Activated naive CD8-positive, alpha-beta T cell treated with anti-CD3 and anti-CD28 coated beads, Interleukin-2, amount 10 ng/mL, durations not matched to agents 7 days and 5 days (primary cell): ENCODE measurements at places on chromosomes 2 and 18.
A peak's percentile ranks its signal among the peaks of the same experiment; 100 is the strongest.

DNA sequence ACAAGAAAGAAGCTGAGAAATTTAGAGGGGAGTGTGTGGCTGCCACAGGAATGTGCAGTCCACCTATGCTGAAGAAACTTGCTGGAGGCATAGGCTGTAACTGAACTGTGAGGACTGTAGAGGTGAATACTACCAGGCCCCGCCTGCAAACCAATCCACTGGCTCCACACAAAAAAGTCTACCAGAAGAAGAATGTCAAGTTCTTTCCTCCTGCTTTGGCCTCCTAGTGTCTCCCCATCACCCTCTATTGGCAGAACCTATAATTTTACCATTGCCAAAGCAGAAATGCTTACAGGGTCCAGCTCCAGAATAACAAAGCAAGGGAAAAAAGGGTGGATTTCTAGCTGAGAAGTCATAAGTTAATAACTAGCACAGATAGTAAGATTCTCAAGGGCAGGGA is 5.9 kb upstream of the ATP5MC3 start:
- DNase-seq: no peak

- no peak for DNase-seq
These were observed 35.0 kb upstream of the PSMD14 start for GRCh38 chr2:161273038-161273760.

- no peak for DNase-seq
These were observed 203.2 kb downstream of the ALK start for GRCh38 chr2:29718076-29718686.

- DNase-seq: no peak
These were observed 7.6 kb upstream of the MSTN start for GRCh38 chr2:190069936-190070696.

GRCh38 chr2:20614201-20615067 is 36.5 kb downstream of the HS1BP3 start:
- no peak for DNase-seq

GRCh38 chr2:12176623-12177454 is 430.4 kb downstream of the LPIN1 start:
- DNase-seq: no peak

GRCh38 chr18:53152476-53152875 is 812.5 kb downstream of the DCC start:
- no peak for DNase-seq

DNA sequence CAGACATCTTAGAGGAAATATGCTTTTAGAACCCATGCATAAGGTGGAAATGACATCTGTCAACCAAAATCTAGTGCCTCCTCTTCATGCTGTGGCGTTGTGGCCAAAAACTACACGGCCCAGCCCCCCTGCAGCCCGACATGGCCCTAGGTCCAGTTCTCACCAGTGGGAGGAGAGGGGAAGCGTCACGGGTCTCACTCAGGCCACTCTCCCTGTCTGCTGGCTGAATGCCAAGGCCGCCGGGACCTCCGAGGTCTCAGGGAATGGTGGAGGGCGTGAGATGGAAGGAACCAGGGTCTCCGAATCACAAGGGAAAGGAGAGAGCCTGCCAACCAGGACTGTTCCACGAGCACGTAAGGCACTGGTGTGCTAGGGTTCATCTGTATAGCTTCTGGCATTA is 361.0 kb downstream of the ANAPC1 start:
- DNase-seq: no peak

- DNase-seq: no peak
These were observed 137.1 kb upstream of the TWIST2 start for GRCh38 chr2:238710787-238711186.

DNA sequence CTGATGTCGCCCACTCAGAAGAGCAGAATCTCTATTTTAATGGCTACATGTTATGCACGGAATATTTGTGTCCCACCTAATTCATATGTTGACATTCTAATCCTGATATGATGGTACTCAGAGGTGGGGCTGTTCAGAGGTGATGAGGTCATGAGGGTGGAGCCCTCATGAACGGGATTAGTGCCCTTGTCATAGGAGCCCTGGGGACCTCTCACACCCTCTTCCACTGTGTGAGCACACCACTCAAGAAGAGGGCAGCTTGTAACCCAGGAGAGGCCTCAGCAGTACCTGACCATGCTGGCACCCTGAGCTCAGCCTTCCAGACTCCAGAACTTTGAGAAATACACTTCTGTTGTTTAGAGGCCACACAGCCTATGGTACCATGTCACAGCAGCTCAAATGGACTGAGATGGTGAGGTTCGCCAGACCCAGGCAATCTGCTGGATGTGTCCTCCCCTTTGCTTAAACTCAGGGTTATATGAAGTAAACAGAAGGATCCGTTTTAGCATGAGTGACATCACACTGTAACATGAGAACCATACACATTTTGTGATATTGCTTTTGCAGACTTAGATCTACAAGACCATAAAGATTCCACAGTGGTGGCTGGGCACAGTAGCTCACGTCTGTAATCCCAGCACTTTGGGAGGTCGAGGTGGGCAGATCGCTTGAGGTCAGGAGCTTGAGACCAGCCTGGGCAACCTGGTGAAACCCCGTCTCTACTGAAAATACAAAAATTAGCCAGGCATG is 48.7 kb downstream of the ATOH8 start:
- no peak for DNase-seq

DNA sequence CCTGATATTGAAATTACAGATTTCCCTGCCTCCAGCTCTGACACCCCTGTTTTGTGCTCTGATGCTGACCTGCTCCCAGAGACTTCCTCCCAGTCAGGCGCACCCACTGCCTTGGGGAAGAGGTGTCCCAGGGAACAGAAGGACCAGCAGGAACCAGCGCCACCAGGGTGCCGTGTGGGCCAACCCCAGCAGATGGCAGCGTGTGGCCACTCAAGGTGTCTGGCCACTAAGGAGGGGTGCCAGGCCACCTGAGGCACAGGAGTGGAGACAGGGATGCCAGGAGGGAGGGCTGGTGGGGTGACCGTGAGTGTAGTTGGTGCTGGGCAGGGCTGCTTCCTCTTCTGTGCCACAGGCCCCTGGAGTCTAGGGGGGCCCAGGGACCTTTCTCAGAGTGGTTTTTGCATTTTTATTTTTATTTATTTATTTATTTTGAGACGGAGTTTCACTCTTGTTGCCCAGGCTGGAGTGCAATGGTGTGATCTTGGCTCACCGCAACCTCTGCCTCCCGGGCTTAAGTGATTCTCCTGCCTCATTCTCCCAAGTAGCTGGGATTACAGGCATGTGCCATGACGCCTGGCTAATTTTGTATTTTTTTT is 56.0 kb downstream of the TEX44 start:
- peak; percentile 75 for DNase-seq

GRCh38 chr2:102453501-102453900 is 19.5 kb upstream of the SLC9A4 start:
- no peak for DNase-seq

DNA sequence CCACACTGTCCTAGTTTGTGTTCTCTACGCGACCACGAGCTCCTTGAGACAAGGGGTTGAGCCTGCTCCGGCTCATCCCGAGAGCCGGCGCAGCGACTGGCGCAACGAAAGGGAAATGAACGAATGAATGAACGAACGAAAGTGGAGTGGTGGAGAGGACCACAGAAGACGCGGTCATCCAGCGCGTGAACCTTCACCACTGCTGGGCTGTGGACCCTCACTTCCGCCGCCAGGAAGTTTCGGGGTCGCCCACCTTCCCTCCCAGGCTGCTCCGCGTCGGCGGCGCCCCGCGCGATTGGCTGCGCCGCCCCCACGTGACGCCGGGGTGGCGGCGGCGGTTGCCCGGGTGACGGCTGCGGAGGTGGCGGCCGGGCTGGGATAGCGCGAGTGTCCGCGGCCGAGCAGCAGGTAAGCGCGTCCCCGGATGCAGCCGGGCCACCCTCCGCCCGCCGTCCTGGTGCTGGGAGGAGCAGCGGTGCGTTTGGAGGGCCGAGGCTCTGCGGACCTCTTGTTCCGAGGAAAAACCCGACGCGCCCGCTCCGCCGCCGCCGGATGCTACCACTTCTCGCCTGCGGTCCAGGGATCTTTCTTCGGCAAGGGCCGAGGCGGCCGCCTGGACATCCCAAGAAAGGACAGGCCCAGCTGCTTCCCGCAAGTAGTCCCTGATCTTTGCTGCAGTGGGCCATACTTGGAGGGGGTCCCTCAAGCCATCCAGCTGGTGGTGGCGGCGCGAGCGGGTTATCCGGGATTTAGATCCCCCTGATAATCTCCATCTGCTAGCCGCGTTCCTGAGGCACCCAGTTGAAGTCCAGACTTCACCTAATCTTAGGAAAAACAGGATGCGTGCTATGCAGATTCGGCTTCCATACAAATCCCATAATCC is at the start of gene ARMC9:
Gene ARMC9 (plus strand): TSS at position 341 of the 883 bp plus-strand sequence. CDS start 7,608 bp downstream, outside the sequence.
- peak; percentile 87 for DNase-seq

GRCh38 chr18:49944663-49945062 is 131.3 kb upstream of the ACAA2 start:
- no peak for DNase-seq

DNA sequence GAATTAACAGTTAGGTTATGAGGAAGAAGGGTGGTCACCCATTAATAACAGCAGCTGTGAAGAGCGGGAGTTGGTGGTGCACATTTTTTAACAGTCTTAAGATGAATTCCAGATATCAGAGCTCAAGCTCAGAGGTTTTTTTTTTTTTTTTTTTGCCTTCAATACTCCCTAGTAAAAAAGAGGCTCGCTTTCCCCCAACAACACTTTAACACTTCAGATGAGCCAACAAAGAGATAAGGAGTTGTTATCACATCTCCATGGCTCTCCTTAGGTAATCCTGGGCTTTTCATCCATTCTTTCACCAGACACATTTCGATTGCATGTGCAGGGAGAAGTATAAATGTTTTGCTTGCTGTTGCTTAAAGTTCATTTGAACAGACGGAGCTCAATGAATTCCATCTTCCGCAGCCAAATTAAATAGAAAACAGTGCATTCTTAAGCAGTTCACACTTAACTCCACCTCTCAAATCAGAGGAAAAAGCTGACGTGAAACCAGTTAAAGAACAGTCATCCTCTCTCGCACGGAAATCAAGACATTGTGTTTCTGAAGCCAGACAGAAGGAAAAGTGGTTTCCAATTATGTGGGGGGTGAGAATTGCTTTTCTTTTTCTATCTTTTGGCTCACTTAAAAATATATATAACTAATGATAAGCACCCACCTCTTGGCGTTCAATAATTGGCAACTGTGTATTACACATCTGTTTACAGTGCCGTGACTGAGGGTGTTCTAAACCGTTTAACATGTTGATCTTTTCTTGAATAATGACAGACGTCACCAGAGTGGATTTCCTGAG is 118.2 kb downstream of the ZNF521 start:
- no peak for DNase-seq

DNA sequence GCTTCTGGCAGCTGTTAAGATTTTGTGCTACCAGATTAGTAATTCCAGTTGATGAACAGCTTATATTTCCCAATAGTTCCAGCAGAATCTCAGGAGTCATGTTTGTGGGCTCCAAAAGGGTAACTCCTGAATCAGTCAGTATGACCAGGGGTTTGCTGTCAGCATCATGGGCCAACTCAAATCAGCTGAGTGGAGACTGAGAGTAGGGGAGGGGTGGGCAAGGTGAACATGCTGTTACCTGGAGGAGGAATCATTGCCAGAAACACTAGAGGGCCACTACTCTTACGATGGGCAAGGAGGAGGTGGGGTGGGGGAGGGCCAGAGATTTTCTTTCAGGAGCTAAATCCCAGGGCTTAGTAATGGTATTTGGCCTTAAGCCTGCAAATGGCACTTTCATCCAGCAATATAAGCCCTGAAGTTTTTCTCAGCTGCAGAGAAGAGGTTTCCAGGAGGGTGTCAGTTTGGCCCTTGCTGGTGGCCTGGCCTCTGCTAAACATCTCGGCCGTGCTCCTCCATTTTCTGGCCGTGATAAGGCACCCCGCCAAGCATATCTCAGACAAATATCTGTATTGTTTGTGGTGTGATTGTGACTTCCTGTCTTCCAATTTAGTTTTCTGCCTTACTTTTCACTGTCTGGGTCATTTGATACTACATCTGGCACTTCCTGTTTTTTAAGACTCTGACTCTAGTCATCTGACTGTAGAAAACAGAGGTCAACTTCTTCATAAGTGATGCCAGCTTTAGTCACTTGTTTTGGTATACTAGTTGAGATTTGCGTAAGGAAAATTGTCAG is 120.5 kb upstream of the CXCR4 start:
- peak; percentile 45 for DNase-seq

- no peak for DNase-seq
These were observed 7.4 kb upstream of the RHOB start for GRCh38 chr2:20439503-20439902.

GRCh38 chr18:39773646-39774045 is 2181.4 kb upstream of the PIK3C3 start:
- DNase-seq: no peak

- DNase-seq: no peak
These were observed 408.1 kb downstream of the THSD7B start for GRCh38 chr2:137173463-137173862.

DNA sequence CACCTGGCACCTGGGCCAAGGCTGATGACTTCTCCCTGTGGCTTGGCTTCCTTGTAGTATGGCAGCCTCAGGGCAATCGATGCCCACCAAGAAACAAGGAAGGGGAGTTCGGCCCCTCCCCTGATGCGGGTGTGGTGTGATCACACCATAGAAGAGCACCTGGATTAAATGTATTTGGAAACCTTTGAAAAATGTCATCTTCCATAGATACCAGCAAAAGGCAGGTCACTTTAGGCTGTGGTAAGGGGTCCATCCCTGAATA is 198.2 kb downstream of the CYP26B1 start:
- DNase-seq: no peak

DNA sequence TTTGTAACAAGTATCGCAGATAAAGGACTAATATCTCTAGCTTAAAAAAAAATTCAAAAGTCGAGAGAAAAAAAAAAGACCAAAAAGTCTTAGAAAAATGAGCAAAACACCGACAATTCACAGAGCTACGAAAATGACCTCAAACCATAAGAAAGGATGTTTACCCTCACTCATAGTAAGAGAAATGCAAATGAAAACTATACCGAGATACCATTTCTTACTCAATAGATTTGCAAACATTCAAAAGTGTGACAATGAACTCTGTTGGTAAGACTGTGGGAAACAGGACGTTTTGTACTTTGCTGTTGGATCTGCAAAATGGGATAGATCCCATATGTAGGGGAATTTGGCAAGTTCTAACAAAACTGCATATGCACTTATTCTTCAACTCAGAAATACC is 39.9 kb upstream of the LDAH start:
- DNase-seq: no peak

DNA sequence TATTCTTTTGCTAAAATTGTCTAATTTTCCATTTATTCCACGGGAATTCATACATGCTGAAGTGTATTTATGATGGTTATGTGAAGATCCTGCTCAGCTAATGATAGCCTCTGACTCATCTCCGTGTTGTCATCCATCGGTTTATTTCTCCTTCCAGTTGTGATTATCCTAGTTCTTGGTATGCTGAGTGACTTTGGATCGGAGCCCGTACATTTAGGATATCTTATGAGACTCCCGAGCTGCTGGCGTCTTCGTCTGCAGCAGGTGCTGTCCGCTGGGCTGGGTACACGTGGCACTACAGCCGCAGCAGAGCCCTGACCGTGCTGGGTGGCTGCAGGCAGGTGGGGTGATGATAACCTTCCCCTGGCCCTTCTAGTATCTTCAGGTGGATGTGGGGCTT is 40.1 kb upstream of the GALR1 start:
- DNase-seq: no peak
